ENCODE measurements at places on chromosomes 2 and 18.

DNA sequence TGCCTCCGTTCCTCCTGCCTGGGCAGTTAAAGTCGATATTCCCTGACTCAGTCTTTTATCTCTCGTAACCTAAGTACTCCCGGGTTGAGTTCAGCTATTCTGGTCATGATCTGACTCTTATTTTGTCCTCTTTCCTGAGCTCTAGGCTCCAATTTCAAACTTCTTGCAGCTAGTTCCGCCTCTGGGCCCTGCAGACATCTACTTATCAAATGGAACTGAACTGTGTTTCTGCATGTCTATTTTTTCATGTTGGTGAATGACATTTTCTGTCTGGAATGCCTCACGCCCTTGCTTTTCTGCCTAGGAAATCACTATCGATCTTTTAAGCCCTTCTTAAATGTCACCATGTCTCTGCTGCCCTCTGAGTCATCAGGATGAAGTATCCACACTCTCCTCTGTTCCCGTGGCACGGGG lies 101.5 kb downstream of the VAPA start:
- no peak for DNase-seq

DNA sequence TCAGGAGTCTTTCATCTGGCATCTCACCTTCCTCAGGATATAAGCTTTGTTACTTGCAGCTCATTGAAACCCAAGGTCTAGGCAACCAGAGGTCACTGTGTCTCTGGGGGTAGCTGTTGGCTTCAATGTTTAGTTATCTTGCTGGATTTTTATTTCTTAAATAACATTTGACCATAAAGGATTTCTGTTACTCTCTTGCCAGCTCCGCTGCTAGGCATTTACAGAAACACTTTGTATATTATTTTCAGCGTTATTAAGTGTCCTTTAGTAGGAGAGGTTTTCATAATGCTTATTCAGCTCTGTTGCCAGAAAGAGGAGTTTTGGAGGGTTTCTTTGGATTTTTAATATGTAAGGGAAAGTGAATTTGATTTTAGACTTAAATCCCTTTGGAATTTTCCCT lies 61.4 kb downstream of the QPCT start:
- no peak for DNase-seq

GRCh38 chr2:152036611-152037469 lies 62.0 kb downstream of the CACNB4 start:
- peak; percentile 55 for DNase-seq

- no peak for DNase-seq
These were observed 44.0 kb upstream of the ARHGAP15 start for GRCh38 chr2:143085125-143085784.

DNA sequence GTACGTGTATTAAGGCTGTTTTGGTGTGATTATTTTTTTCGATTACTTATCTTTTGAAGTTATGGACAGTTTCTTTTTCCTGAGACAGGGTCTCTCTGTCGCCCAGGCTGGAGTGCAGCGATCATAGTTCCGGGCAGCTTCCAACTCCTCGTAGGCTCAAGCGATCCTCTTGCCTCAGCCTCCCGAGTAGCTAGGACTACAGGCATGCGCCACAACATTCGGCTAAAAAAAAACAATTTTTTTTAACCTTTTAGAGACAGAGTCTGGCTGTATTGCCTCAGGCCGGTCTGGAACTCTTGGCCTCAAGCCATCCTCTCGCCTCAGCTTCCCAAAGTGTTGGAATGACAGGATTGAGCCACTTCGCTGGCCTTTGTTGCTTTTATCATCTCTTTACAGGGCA lies 945 bp downstream of the HAT1 start:
- no peak for DNase-seq

DNA sequence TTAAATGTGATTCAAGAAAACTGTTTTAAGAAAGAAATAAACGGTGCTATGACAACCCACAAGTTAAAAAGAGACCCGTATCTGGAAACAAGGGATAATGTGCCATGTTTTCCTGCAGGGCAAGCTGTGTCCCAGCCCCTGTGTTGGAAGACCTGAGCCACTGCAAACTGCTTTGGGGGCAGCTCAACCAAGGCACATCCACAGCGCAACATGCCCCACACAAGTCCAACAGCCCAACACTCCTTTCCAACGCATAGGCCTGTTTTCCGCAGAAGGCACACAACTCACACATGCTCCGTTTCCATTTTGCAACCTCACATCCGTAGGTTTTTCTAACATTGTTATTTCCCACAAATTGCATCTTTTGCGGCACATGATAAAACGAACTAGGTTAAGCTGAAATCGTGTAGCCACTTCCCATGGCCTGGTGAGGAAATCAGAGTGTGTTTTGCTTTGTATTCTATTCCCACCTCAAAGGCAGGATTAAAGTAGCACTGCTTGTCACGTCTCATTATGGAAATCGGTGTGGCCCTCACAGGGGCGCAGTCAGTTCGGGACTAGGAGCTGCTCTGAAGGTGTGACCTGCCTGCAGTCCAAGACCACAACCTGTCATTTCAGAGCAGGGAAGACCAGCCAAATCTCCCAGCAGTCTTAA lies 50.5 kb upstream of the ZNF516 start:
- no peak for DNase-seq

GRCh38 chr18:57208047-57208446 lies 61.2 kb downstream of the BOD1L2 start:
- no peak for DNase-seq

- no peak for DNase-seq
These were observed 104.3 kb downstream of the FAM210A start for GRCh38 chr18:13621886-13622619.

- DNase-seq = no peak
These were observed 52.2 kb upstream of the PTPRM start for GRCh38 chr18:7514796-7515440.

- DNase-seq = no peak
These were observed 89.6 kb downstream of the TTC32 start for GRCh38 chr2:19812166-19812565.

DNA sequence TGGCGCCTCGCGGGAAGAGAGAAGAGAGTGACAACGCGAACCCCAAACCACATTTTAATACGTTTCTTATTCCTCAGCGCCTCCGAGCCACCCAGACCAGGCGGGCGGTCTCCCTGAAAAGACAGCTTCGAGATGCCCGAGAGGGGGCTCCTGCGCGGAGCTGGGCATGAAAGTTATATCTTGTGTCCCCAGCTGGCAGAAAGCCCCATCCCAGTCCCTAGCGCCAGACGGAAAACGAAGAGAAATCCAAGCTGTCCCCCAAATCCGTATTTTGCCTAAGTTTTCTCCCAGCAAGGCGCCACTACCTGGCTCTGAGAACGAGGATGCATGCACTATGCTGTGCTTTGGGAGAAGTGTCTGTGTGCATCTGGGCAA lies 797 bp downstream of the NXPH2 start:
- no peak for DNase-seq
